WERI-Rb-1 (cell line): ENCODE measurements at places on chromosomes 16 and 17.

- DNase-seq: no peak
Measured at GRCh38 chr17:29078183-29079045, 35.5 kb downstream of the PIPOX start.

DNA sequence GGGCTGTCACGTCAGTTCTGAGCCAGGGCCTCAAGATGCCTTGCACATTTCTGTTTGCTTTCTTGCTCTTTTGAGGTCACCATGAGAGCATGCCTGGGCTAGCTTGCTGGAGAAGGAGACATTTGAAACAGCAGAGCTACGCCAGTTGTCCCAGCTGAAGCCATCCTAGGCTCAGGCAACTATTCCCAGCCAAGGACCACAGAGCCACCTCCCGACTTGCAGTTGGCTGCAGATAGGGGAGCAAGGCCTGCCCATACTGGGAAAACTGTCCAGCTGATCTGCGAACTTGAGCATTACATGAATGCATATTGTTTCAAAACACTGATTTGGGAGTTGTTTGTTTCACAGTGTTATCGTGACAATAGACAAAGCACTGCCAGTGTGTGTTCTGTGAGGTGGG, 340.8 kb downstream of the XYLT1 start:
- DNase-seq: no peak

- no peak for DNase-seq
Measured at GRCh38 chr17:9790889-9791876, at the start of gene DHRS7C. Gene DHRS7C (minus strand): TSS chr17:9791592. CDS start chr17:9791284, 308 bp downstream.

- DNase-seq: no peak
Measured at GRCh38 chr17:70060415-70060814, 14.6 kb upstream of the KCNJ16 start.

- DNase-seq: no peak
Measured at GRCh38 chr17:63540590-63540989, 9.7 kb upstream of the DCAF7 start.

DNA sequence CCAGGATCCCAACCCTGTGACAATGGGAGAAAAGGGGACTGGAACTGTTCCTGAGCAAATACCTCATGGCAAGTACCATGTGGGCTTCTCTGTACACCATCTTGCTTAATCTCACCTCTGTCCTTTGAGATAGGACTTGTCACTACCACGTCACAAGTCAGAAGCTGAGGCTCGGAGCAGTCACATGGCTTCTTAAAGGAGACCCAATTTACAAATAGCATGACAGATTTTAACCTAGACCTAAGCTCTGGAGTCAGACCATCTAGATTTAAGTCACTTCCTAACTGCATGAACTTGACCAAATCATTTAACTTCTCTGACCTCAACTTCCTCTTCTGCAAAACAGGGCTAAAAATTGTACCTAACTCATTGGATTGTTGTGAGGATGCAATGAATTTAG, 36.0 kb upstream of the CCL1 start:
- no peak for DNase-seq

- DNase-seq: no peak
Measured at GRCh38 chr16:85767531-85767930, 16.6 kb upstream of the C16orf74 start.

GRCh38 chr17:41553176-41553575, 18.7 kb downstream of the KRT9 start:
- DNase-seq: no peak

DNA sequence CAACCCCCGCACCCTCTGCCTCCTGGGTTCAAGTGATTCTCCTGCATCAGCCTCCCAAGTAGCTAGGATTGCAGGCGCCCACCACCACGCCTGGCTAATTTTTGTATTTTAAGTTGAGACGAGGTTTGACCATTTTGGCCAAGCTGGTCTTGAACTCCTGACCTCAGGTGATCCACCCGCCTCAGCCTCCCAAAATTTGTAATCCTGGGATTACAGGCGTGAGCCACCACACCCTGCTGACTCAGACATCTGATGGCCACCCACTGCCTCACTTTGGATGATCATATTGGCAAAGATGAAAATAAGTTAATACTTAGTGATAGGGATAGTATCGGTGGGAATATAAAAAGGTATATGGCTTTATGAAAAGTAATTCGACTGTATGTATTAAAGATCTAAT, 55.9 kb downstream of the GRB2 start:
- no peak for DNase-seq

GRCh38 chr16:20622498-20622870, 46.3 kb upstream of the ACSM2B start:
- no peak for DNase-seq

- DNase-seq: no peak
Measured at GRCh38 chr16:79375351-79375750, 225.2 kb downstream of the MAF start.

- no peak for DNase-seq
Measured at GRCh38 chr16:2008631-2009163, 924 bp downstream of the ZNF598 start.

DNA sequence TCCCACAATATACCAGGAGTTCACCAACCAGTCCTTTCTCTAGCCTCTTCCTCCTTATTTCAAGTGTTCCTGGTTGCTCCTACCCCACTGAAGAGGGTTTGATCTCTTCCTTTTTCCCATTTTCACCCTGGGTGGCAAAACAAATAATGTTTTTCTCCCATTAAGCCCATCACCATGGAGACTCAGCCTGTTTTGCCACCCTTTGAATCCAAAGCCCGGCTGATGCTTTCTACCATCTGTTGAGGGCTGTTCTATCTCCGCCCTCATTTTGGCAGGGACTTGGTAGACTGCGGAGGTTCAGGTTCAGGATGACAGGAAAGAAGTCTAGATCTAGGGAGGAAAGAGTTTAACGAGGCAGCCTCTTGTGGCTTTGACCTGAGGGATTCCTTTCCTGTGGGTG, 2.6 kb downstream of the DNAH2 start:
- DNase-seq: no peak

GRCh38 chr16:30786936-30787612, at the start of gene ZNF629:
Gene ZNF629 (minus strand): TSS chr16:30787205. CDS start chr16:30784482, 2,723 bp downstream.
- DNase-seq: peak; percentile 80

- no peak for DNase-seq
Measured at GRCh38 chr16:71895679-71896365, 491 bp downstream of the IST1 start.

- no peak for DNase-seq
Measured at GRCh38 chr17:37708616-37709212, 36.1 kb downstream of the HNF1B start.

DNA sequence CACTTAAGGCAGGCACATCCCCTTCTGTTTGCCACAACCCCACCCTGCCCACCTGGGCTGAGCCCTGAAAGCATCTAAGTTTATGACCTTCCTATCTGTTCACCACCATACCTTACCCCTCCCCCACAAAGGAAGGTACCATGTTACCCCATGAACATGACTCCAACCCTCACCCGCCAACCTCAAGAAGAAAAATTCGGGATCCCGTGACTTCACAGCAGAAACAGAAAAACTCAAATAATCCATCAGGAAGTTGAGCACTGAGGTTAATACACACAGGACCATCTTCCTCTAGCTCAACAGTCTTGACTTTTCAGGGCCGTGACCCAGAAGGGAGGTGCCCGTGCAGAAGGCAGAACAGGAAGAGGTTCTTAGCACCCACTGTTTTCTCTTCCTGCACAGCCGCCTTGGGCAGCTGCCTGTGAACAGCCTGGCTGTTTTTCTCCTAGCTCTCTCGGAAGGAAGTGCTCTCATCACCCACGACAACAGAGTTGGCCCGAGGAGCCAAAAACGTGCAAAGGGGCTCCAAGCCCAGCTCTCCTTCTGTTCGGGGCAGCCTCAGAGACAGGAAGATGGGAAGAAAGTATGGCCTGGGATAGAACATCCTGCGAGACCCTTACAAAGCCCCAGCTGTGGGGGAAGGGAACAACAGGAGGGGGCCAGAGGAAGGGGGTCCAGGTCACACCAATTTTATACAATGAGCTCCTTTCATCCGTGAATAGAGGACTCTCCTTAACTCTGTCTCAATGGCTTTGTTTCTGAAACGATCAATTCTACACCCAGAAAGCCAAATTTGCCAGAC, 101.1 kb downstream of the XYLT1 start:
- DNase-seq: no peak

GRCh38 chr17:1005361-1005946, 8.5 kb downstream of the TIMM22 start:
- no peak for DNase-seq

DNA sequence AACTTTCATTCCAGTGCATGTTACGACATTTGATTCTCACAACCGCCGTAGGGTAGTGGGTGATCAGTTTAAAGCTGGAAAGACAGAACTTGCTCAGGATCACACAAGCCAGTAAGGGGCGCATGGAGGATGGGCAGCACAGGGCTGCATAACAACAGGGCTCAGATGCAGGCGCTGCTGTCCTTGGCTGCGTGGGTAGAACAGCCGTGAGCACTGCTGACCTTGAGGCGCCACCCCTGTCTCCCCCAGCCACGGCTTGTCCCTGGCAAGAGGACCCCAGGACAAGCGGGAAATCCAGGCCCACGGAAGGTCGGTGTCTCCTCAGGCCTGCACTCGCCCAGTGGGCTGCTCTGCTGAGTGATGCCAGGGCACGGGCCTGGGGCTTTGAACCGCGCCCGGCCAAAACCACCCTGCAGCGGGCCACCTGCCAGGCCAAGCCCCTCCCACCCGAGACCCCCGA, 84.7 kb downstream of the LMF1 start:
- DNase-seq: no peak

GRCh38 chr16:1034230-1035065, 38.1 kb upstream of the SSTR5 start:
- DNase-seq: no peak

GRCh38 chr17:3630781-3631180, 5.3 kb downstream of the SHPK start:
- DNase-seq: no peak

GRCh38 chr17:15456972-15457722, 10.3 kb downstream of the CDRT4 start:
- no peak for DNase-seq

- no peak for DNase-seq
Measured at GRCh38 chr17:36540696-36541095, 4.0 kb upstream of the GGNBP2 start.

GRCh38 chr16:22330326-22330725, 33.1 kb downstream of the POLR3E start:
- DNase-seq: no peak

DNA sequence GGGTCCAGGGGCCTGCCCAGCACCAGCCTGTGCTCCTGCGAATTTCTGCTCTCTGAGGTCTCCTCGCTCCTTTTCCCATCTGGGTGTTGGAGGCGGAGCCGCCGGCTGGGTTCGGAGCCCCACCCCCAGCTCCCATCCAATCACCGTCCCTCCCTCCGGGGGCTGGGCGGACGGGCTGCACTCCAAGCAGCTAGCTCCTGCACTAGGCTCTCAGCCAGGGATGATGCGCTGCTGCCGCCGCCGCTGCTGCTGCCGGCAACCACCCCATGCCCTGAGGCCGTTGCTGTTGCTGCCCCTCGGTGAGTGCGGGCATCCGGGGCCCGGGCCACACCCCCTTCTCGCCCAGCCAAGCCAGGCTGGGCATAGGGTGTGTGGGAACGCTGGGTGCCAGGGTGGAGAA, at the start of gene NRN1L:
TSS of gene NRN1L (plus strand) at position 202 of the 400 bp plus-strand sequence. CDS start at position 221, 19 bp downstream.
- DNase-seq: peak; percentile 92

DNA sequence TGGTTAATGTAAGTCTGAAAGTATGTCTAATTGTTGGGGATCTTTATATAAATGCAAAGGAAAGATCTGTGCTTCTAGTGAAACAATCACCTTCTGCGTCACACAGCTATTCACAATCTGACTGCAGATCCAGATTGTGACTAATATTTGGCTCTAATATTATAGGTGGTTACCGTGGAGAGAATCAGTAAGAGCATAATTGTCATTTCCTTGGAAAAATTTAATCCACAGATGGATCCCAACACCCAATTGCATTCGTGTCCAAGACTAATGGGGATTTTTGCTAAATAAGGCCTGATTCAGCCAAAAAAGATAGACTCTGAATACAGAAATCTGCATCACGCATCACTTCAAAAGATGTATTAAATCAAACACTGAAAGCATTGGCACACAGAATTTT, 2.7 kb upstream of the KCNJ2 start:
- DNase-seq: no peak

DNA sequence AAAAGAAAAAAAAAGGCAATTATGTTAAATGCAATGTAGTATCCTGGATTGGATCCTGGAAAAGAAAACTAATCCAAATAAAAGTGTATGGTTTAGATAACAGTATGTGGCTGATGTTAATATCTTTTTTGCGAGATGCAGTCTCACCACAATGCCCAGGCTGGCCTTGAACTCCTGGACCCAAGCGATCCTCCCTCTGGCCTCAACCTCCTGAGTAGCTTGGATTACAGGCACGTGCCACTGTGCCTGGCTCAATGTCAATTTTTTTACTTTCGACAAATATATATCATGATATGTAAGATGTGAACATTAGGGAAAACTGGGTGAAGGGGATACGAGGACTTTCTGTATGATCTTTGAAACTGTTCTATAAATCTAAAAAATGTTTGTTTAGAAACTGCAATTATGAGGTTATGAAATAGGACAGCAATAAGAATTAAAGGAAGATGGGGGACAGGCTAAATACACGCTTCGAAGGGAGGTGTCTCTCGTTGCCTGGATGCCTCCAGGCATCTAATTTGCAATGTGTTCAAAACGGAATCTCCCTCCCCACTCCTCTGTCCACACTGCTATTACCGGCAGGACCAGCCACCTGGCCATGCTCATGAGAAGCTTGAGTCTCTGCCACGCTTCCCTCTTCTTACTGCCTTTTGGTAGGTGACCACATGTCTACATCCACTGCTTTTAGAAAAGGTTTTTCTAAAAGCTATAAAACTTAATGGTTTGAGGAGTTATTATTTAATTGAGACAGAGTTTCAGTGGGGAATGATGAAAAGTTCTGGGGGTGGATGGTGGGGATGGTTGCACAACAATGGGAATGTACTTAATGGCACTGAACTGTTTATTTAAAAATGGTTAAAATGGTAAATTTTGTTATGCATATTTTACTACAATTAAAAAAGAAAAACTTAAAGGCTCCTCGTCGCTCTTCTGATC, 15.2 kb downstream of the UBE2O start:
- no peak for DNase-seq

GRCh38 chr17:71409712-71410111, 711.1 kb upstream of the SOX9 start:
- no peak for DNase-seq

DNA sequence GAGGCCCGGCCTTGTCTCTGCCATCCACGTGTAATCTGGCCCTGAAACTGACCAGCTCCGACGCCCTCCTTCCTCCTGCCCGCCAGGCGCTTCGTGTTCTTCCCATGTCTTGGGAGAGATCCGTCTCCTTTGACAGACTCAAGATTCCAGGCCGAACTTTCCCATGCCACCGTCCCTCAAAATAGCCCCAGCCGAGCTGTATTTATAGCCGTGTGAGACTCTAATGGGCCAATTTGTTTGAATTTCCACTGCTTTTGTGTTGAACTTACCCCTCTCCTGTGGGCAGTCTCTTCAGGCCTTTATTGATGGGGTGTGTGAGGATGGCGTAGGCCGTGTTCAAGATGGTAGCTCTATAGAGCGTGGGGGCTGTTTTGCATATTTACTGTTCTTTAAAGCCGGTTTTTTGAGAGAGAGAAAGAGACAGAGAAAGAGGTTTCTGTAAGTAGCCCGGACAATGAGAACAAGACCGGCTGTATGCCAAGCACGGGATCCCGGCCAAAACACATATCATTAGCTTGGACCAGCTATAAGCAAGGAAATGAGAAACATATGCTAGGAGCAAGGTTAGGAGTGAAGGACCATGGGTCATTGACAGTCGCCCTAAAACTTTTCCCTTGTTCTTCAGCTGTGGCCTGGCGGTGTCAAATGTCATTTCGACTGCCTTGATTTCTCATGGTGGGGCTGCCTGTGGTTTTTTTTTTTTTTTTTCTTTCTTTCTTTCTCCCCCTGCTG, 124.5 kb upstream of the ZFHX3 start:
- DNase-seq: no peak

- no peak for DNase-seq
Measured at GRCh38 chr17:14123619-14124278, 54.4 kb downstream of the COX10 start.

GRCh38 chr16:29141586-29142324, 156.9 kb downstream of the LAT start:
- no peak for DNase-seq
